MG63 (cell line): ENCODE measurements at places on chromosomes 11 and 22. TPM values are rescaled to one million over a fixed set of nuclear protein-coding genes. Genes with fewer than 3 reads are reported as not detected.

GRCh38 chr11:116689413-116690127 is 83.2 kb downstream of the BUD13 start:
- DNase-seq: no peak

The FZD4 gene
- 0.16 and 0.99 TPM in 2 replicates for total RNA-seq

DNA sequence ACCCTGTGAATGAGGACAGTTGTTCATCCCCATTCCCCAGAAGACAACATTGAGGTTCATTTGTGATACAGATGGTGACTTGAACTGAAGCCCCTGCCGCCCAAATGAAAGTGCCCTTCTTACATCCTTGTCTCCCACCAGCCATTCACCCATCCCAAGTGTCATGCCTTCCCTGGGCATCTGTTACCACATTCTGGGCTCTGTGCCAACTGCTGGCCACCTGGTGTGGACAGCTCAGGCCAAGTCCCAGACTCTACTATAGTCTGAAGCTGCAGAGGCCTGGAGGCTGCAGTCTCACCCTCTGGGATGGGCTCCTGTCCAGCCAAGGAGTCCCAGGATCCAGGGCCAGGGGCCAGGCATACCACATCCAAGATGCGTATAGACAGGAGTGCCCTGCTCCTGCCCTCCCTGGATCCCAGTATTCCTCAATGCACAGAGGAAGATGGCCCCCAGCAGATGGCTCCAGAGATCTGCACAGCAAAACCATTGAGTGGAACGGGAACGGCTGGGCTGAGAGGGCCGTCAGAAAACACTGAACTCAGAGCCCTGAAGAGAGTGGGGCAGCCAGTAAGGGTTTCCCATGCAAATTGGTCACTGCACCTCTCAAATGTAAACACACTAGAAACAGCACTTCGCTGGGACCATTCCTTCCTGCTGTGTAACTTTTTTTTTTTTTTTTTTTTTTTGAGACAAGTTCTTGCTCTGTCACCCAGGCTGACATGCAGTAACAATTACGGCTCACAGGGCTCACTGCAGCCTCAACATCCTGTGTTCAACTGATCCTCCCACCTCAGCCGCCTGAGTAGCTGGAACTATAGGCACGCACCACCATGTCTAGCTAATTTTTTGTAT is 22.8 kb downstream of the ARRB1 start:
- DNase-seq: peak; percentile 92

DNA sequence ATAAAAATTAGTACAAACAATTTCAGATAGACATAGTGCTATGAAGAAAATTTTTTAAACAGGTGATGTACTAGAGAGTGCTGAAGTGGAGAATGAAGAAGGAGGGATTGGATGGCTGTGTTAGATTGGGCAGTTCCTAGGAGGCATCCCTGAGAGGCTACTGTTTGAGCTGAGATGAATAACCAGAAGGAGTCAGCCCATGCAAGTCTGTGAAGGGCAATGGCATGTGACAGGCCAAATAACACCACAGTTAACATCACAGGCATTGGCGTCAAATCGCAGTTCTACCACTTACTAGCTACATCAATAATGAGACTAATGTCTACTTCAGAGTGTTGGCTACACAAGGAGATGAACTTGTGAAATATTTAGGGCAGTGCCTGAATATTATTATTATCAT is 35.4 kb downstream of the HORMAD2 start:
- no peak for DNase-seq
